ENCODE measurements at places on chromosomes 3 and 15.
A peak's percentile ranks its signal among the peaks of the same experiment; 100 is the strongest.

- no peak for DNase-seq
These were observed 51.2 kb upstream of the SAMMSON start for GRCh38 chr3:69948246-69948862.

- no peak for DNase-seq
These were observed 50.1 kb downstream of the LYSMD4 start for GRCh38 chr15:99683000-99683670.

GRCh38 chr3:12807601-12808359 lies 11.3 kb downstream of the CAND2 start:
- no peak for DNase-seq

- DNase-seq = no peak
These were observed 282.5 kb downstream of the ULK4 start for GRCh38 chr3:41679374-41679773.

GRCh38 chr3:124969963-124970722 lies 35.6 kb upstream of the MUC13 start:
- no peak for DNase-seq

DNA sequence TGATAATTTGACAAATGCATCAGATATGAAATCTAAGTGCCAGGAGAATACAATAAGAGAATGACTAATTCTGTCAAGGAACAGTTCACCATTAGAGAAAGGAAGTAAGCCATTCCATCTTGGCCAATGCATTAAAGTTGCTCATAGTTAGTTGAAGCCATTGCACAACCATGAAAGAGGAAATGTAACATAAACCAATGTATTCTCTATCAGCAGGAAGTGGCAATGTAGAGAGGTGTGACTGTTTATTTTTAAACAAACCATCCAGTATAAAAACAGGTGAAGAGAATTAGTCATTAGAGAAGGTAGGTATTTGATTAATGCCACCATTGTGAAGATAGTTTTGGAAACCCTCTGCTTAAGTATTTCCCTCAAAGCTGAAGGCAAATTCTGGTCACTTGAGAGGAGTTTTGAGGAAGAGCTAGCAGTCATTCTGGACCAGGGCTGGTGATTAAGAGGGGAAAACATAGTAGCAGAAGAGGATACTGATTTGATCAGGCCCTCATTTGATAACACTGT lies 10.7 kb upstream of the ANXA2 start:
- no peak for DNase-seq

- no peak for DNase-seq
These were observed 128.1 kb downstream of the MBNL1 start for GRCh38 chr3:152396867-152397266.

GRCh38 chr3:65252266-65252665 lies 564.5 kb upstream of the ADAMTS9 start:
- DNase-seq = no peak

GRCh38 chr3:62981962-62982361 lies 106.7 kb upstream of the CADPS start:
- DNase-seq = no peak

DNA sequence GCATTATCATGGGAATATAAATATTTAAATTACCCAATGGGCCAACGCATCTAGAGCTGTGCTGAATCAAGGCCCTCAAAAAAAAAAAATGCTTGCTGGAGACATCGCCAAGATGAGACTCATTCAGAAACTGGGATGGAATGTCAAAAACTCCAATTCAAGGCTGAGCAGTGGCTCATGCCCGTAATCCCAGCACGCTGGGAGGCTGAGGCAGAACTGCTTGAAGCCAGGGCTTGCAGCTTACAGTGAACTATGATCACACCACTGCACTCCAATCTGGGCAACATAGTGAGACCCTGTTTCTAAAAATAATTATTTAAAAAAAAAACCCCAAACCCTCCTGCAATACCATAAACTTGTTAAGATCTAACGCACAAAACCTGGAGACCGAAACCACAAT lies 3.1 kb upstream of the CACNA1D start:
- DNase-seq = no peak

DNA sequence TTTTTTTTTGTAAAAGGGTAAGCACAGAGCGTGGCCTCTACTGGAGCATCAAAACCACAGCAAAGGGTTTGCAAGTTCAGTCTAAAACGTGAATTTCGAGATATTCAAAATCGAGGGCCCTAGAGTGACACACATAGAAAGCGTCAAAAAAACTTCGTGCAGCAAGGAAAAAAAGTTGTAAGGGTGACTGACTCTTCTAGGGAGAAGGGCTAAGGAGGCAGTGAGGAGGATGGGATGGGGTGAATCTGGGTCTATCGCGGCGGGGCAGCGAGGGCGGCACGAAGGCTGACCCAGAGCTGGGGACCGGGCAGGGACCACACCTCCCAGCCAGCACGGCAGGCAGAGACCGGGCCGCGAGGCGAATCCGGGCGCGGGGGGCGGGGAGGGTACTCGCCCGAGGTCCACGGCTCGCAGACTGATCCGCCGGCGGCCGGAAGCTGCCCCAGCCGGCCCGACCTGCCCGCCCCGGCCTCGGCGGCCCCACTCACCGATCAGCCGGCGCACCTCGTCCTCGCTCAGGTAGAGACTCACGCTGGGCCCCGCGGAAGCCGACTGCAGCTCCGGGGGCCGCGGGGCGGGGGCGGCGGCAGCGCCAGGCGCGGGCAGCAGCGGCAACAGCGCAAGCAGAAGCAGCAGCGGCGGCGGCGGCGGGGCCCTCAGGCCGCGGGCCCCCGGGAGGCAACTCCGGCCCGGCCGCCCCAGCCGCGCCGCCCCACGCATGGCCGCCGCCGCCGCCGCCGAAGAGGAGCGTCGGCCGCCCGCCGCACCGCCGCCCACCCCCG lies 533 bp downstream of the RYK start:
- peak; percentile 50 for DNase-seq

DNA sequence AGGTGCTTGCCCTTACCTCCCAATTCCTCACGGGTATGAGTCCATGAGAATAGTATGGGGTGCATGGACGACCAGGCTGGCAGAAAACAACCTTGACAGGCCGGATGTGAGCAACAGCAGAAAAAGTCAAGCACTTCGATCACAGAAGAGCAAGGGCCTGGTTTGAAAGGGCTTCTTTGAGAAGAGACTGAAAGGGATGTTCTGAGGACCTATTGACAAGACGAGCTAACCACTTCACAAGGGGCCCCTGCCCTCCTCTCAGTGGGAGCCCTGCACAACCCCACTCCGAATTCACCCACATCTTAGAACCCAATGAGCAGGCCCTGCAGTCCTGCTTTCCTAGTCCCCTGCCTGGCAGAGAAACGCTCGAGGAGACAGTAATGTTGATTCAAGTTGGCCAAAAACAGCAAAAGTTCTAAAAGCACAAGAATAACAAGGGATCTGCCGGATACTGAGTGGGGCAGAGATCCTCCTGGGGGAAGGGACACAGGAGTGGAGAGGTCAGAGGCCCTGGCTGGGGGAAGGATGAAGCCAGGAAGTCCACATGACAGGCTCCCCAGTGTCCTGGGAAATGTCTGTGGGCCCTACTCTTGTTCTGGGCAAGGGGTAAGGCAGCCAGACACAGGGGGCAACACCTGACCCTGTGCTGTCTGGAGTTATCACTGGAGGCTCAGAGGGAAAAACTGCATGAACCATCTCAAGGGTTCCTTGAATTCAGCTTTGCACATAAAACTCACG lies 14.8 kb upstream of the CX3CR1 start:
- no peak for DNase-seq

- no peak for DNase-seq
These were observed 30.3 kb downstream of the HCLS1 start for GRCh38 chr3:121630355-121630754.

DNA sequence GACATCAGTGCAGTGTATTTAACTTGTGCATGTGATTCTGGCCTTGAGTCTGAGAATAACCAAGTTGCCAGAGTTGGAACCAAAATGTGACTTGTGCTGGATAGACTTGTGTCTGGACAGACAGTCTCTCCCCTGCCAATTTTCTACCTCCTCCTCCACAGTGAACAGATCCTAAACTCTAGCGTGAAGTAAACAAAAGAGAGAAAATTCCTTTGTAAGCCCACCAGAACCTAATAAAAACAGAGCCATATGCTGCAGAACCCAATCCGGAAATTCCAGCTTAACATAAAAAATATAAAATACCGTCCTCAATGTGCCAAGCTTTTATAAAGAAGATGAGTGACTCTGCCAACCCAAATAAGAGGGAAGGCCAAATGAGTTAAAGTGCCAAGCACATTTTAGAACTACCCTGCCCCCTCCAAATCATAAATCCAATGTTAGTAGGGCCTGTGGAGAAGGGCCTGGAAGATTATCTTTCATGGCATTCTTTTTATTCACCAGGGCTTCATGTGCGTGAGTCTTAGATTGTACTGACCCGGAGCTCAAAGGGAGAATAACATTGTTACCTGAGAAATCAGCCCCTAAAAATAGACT lies 344.6 kb upstream of the PROK2 start:
- DNase-seq = no peak

DNA sequence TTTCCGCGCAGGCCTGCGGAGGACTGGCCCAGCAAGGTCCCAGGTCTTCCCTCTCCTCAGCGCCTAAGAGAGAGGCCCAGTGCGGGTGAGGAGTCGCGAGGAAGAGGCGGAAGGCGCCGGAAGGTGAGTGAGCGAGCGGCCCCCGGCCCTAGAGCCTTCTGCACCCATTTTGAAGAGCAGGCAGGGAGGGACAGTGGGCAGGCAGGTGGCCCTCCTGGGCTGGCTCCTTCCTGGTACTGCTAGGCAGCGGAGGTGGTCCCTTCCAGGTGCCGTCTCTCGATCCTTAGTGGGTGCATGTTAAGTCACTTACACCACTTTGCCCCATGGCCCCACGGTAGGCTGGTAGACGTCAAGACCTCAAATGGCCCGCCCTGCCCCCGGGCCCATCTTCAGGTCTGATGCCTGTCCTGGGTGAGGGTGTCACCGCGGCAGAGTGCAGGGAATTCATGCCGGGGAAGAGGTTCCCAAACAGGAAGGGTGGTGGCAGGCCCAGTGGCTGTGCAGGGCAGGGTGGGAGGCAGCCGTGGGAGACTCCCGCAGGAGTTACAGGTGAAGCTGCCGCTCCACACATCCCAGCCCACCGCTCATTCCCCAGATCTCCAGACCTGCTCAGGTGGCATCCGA lies 14.4 kb downstream of the PAK6 start:
- no peak for DNase-seq

DNA sequence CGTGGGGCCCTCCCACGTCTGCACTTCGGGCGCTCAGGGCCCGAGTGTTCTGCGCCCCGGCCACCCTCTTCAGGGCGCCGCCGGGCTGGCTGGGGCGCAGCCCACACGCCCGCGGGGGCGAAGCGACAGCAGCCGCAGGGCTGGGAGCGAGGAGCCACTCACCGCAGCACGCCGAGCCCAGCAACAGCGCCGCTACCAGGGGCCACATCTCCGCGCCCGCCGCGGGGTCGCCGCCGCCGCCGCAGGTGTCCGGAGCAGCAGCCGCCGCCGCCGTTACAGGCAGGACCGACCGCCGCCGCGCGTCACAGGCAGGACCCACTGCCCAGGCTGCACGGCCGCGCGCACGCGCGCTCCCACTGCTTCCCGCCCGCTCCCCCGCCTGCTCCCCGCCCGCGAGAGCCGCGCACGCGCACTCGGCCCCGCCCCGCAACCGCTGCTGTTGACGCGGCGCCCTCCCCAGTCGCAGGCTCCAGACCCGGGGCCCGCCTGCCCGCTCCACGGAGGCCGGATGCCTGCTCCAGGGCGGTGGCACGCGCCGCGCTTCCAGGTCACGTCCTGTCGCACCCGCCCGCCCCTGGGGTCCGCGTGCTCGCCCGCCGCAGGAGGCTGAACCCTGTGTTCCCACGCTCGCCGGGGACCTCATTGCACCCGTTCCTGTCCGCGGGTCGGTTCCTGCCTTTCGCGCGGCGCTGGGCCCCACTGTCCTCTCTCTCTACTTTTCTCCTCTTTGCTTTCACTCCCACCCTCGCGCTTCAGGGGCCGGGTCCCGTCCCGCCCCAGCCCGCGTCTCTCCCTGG lies at the start of gene CD47:
Gene CD47, minus strand, starts transcription at position 331 of the 797 bp plus-strand sequence. Its CDS starts 123 bp downstream, at position 208.
- peak; percentile 98 for DNase-seq

GRCh38 chr15:46266661-46267060 lies 631.8 kb downstream of the SQOR start:
- DNase-seq = no peak

- no peak for DNase-seq
These were observed 13.6 kb downstream of the IGDCC4 start for GRCh38 chr15:65409036-65409631.

DNA sequence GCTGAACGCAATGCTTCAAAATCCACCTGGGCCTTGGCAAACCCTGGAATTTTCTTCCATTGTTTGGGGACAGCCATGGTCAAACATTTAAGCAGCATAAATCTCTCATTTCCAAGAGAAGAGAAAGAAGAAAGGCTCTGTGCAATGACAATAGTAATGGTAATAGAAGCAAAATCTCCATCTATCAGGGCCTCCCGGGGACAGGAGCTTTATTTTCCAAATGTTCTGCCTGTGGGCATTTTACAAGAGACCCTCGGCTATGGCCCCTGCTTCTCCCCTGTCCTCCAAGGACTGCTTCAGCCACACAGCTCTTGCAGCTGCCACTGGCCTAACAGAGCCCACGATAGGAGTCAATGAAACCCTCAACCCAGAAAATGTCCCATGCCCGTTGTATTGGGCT lies 12.7 kb upstream of the FAM240A start:
- no peak for DNase-seq

GRCh38 chr3:144364737-144365136 lies 393.1 kb downstream of the DIPK2A start:
- DNase-seq = no peak

- DNase-seq = no peak
These were observed 233.9 kb upstream of the CADM2 start for GRCh38 chr3:84724877-84725276.

DNA sequence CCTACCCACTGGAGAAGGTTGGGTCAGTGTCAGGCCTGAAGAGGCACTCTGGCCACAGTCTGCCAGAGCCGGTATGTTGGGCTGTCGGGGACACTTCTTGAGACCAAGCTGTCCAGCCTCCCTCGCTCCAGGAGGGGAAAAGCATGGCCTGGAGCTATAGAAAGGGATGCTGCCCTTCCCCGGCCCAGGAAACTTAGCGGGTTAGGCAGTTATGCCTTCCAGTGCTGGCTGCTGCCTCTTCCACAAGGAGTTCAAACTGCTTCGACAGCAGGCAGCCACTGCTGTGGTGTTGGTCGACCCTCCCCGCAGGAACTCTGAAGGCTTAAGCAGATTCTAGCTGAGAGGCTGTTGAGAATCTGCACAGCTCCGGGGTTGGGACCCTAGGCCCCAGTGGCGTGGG lies 819.4 kb downstream of the DIPK2A start:
- no peak for DNase-seq

GRCh38 chr3:156334841-156335545 lies 214.6 kb downstream of the KCNAB1 start:
- DNase-seq = no peak

Measured in activated T-cell treated with anti-CD3 and anti-CD28 coated beads, Interleukin-2, amount 50 U/mL, for 72 hours (primary cell).